T-helper 2 cell treated with Interferon-gamma antibody and Interleukin-4, amounts not matched to agents 5 μg/mL and 100 μg/mL, for 36 hours (primary cell): ENCODE measurements at places on chromosomes 16 and 17.

DNA sequence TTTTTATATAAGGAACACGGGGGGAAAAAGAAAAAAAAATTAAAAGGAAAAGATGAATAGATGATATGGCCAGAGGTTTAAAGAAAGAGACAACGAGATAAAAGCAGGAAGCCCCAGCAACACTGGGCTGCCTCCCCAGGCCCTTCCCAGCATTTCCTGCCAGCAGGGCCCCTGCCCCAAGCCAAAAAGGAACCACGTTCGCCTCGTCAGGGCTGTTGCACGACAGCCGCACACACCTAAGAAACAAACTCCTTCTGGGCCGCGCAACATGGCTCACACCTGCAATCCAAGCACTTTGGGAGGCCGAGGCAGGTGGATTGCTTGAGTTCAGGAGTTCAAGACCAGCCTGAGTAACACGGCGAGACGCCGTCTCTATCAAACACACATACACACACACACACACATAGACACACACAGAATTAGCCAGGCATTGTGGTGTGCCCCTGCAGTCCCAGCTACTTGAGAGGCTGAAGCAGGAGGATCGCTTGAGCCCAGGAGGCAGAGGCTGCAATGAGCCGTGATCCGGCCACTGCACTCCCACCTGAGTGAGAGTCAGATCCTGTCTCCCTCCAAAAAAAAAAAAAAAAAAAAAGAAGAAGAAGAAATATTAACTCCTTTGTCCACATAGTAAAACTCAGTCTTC is 83.0 kb downstream of the ANKRD11 start:
- DNase-seq, result no peak

GRCh38 chr17:61750656-61751055 is 112.7 kb downstream of the BRIP1 start:
- DNase-seq, result peak; percentile 9

GRCh38 chr16:10228779-10229178 is 46.6 kb upstream of the GRIN2A start:
- no peak for DNase-seq

DNA sequence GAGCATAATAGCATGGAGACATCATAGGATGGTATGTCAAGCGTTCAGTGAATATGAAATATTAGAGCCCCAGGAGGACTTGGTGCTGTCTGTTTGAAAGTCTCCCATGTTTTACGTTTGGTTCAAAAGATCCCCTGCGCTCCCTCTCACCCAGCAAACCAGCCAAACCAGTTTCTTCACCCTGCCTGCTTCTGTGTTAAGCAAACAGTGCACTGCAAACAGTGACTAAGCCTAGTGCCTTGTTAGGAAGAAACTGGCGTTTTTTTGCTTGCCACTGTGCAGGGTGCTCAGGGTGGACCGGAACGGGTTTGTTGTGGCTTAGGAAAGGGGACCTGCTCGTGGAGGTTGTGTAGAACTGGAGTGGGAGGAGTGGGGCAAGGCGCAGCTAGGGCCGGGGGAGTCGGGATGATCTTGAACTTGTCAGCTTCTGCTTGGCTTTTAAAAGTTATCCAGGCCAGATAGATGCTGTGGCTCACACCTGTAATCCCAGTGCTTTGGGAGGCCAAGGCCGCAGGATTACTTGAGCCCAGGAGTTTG is 7.7 kb downstream of the CDH1 start:
- no peak for DNase-seq

DNA sequence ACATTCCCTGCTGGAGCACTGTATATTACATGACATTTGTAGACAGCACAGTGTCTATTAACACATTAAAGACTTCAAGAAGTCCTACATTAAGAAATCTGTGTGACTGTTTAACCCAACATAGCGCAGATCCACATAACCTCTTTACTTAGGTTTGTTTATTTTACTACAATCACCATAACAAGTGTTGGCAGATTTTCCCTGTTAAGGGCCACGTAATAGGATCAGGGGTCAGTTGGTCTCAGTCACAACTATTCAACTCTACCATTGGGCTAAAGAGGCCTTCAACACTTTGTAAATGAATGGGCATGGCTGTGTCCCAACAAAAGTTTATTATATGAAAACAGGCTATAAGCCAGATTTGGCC is 51.3 kb upstream of the ADORA2B start:
- no peak for DNase-seq

- no peak for DNase-seq
Measured at GRCh38 chr17:78780335-78780734, 1.7 kb downstream of the CYTH1 start.

GRCh38 chr17:68260051-68260762 is 12.4 kb downstream of the AMZ2 start:
- no peak for DNase-seq

DNA sequence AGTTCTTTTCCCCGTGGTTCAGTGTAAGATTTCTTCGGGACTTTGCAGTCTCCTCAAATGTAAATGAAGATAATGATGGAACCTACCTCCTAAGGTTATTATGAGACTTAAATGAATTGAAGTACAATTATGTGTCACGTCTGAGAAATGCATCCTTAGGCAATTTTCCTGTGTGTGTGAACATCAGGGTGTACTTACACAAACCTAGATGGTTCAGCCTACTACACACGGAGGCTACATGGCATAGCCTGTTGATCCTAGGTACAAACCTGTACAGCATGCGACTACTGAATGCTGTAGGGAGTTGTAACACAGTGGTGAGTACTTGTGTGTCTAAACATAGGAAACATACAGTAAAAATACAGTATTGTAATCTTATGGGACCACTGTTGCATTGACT is 1.1 kb upstream of the FAM20A start:
- DNase-seq, result no peak

- peak; percentile 62 for DNase-seq
Measured at GRCh38 chr17:82317394-82318168, at the start of gene CD7. Gene CD7, minus strand, starts transcription at chr17:82317608. Its CDS starts 113 bp downstream, at chr17:82317495.

DNA sequence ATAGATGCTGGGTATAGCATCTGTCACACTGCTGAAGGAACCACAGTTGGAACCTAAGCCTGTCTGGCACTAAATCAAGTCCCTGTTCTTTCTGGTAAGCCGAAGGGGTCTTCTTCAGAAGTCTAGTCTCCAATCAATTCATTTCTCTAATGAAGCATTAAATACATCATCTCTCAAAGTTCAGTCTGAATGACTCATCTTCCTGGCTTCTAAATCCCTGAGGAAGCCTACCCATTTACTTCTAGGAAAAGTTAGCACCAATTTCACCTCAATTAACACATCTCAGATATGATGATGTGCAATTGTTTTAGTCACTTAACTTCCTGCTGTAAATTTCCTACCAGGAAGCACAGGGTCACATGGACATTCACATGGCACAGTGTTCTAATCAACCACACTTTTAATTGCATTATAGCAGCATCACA is 49.9 kb downstream of the TEX14 start:
- DNase-seq, result no peak

DNA sequence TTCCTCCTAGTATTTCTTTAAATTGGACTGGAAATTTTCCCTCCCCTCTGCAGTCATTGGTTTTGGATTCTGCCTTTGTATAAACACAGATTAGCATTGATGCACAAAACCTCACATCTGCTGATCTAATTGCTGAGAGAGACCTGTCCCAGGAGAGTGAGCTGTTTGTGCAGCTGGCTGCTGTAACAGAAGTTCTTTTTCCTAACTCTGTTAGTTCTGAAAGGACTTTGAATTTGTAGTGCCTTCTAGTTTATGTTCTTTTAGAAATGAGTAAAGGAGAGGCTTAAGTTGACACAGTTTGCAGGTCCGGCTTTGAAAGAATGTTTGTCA is 45.2 kb upstream of the KPNB1 start:
- DNase-seq, result no peak

DNA sequence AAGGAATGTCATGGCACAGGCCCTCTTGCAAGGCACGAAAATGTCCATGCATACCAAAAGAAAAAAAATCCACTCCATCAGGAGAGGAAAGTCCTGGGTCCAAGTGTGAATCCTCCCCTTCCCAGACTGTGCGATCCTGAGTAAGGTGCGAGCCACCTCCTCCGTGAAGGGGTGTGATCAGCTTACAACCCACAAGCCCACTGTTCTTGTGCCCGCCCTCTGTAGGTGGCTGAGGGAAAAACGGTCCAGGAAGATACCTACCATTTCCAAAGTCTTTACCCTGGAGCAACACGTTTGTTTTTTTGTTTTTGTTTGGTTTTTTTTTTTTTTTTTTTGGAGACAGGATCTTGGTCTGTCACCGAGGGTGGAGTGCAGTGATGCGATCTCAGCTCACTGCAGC is 116.5 kb downstream of the ZNF423 start:
- no peak for DNase-seq

DNA sequence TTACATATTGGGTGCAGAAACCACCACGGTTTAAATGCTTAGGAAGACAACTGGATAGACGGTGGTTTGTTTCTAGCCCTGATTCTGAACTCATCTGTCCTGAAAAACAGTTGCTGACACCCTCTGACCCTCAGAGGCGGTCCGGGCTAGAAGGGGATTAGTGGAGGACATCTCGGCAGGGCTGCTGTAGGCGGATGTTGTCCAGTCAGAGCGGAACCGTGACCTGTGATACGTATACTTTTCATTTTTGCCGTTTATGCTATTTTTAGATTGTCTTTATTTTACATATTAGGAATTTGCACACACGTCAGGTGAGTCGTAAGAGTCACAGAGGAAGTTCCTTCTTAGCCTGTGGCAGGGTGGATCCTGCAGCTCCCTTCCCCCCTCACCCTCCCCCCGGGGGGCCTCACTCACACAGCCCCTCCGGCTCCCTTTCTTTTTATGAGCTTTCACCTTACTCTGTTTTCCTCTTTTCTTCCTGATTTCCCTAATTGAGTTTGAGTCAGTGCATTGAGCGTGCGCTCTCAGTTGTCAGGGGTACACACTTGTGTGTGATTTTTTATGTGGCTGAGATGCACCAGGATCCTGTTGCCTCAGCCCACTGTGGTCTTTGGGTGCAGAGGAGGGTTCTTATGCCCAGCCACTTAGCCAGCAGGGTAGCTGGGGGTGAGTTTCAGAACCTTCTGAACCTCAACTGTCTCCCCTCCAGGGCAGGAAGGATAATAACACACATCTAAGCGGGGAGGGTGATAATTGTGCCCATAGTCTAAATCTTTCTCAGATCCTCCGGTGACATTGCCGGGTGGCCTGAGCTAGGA is 211.1 kb upstream of the CHMP6 start:
- DNase-seq, result peak; percentile 71

GRCh38 chr17:44965481-44966234 is 2.4 kb downstream of the C1QL1 start:
- DNase-seq, result no peak

- no peak for DNase-seq
Measured at GRCh38 chr16:65102326-65102725, 19.5 kb downstream of the CDH11 start.

DNA sequence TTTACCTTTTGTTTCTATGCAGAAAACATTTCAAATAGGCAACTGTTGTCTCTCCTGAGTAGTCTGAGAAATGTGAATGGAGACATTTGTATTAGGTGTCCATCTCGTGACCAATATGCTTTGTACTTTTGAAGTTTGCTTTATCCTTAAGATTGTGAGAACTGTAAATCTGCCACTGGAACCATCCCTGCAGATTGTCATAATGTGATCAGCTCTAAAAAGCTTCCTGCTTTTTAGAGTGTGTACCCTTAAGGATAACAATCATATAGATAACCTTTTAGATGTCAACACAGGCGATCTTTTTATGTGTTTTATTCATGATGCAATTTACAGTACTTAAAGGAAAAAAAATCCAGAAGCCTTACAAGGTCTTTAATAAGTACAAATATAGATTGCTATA is 63.5 kb downstream of the PRKCA start:
- DNase-seq, result no peak

DNA sequence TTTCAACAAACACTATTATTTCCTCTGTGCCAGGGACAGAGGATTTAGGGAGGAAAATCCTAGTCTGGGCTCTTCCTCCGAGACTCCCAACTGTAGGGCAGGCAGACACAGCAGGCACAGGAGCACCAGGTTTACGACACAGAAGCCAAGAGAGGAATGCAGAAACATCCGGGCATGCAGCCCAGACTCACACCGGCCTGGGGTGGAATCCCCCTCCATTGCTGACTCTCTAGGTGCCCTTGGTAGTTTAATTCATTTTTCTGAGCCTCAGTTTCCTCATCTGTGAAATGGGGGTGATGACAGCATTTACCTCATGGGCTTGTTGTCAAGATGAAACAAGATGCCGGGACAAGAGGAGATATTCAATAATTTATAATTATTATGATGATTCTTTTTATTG is 14.9 kb downstream of the CA4 start:
- no peak for DNase-seq

GRCh38 chr16:67445913-67446907 is 15.3 kb downstream of the HSD11B2 start:
- no peak for DNase-seq

DNA sequence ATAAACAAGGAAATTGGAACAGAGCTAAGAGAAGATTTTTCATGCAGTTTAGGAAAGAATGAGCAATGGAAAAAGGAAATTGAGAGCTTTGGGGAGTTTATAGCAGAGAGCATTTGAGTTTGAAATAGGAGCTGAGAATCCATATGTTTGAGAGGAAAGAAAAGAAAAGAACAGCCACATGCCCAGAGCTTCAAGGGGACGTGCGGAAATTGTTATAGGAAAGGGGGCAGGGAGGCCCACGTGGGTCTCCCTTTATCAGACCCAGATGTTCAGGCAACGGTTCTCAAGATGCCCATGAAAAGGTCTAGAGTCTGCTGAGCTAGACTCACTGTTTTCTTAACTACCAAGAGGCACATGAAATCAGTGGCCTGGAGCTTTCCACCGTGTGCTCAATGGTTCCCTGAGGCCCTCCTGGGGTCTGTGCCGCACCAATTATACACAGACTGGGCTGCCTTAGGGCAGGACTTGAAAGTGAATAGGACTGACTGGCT is 31.2 kb downstream of the CHD9 start:
- no peak for DNase-seq

GRCh38 chr17:71398800-71399219 is 722.0 kb upstream of the SOX9 start:
- no peak for DNase-seq

- no peak for DNase-seq
Measured at GRCh38 chr16:14362774-14363371, 267.2 kb downstream of the PARN start.

GRCh38 chr16:50403491-50403890 is 34.7 kb upstream of the BRD7 start:
- no peak for DNase-seq

- DNase-seq, result peak; percentile 33
Measured at GRCh38 chr17:73142872-73143381, 21.9 kb upstream of the SSTR2 start.

DNA sequence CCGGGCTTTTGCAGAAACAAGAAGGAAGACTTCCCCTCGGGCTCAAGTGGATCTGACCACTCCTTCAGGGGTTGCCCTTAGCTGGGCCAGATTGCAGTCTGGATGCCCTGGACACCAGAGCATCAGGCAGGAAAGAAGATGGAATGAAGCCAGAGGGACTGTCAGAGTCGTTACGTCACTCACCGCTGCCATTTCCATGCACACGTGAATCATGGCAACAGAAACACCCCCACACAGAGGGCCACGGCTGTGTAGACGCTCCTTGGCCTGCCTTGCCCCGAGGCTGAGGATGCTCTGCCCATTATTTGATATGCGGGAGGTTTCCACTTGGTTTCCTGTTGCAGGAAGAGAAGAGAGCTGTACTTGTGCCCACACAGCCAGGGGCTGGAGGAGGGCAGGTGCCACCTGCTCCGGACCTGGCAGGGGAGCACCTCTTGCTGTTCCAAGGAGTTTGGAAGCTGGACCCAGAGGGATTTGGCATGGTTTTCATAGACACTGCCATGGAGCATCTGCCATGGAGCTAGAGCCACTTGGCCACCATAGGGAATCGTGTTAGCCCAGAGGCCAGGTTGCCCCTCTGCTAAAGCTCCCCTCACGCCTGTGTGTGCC is 29.4 kb downstream of the RBFOX3 start:
- no peak for DNase-seq

- DNase-seq, result no peak
Measured at GRCh38 chr16:55393991-55394390, 70.0 kb downstream of the IRX6 start.
